ENCODE measurements at places on chromosomes 4 and X.

GRCh38 chrX:16589826-16590225, 60.1 kb upstream of the S100G start:
- H3K27ac ChIP-seq = no peak overlapping the region
- no peaks in the 10 kb centered on the region for H3K36me3 ChIP-seq
- DNase-seq = no peak
- H3K4me3 ChIP-seq = no peak overlapping the region

DNA sequence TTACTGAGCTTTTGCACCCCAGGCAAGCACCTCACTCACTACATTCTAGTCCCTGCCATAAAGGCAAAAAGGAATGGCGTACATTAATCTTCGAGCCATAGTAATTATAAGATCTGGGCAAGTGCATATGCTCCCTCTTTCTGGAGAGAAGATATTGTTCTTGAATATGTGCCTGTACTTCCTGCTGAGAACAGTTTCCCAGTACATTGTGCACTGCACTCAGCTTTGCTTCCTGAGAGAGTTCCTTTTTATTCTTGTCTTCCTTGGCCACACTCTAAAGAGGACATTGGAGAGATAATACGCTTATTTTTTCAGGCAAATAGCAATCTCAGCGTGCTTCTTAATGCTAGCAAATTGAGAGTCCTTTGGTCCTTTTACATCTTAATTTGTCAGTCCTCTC, 909.0 kb upstream of the PCDH10 start:
- no peak overlapping the region for H3K27ac ChIP-seq
- DNase-seq = peak; percentile 45

- no peaks in the 10 kb centered on the region for H3K36me3 ChIP-seq
- H3K27ac ChIP-seq = no peak overlapping the region
- H3K4me1 ChIP-seq = peaks cover 21% of the 10 kb centered on the region
- no peak overlapping the region for H3K4me3 ChIP-seq
- H3K27me3 ChIP-seq = peaks cover 32% of the 10 kb centered on the region
- no peak for DNase-seq
These were observed 208.5 kb upstream of the FAT1 start for GRCh38 chr4:186932196-186932595.

DNA sequence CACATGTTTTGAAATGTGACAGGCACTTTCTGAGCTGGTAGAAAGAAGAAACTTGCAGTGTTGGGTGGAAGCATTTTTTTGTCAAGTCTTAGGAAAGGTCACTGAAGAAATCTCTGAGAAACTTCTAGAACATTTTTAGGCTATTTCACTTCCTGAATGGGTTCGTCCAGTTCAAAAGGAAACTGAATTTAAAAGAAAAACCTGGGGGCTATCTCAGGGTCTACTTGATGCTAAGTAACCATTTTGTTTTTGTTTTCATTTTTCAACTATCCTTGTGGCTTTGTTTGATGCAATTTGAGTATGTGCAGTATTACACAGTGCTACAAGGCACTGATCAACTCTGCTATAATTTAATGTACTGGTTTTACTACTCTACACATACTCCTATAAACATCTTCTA, 34.0 kb upstream of the AMOT start:
- no peak overlapping the region for H3K27ac ChIP-seq
- H3K4me3 ChIP-seq = no peak overlapping the region
- no peaks in the 10 kb centered on the region for H3K27me3 ChIP-seq
- no peaks in the 10 kb centered on the region for H3K4me1 ChIP-seq
- DNase-seq = no peak

- no peak overlapping the region for H3K27ac ChIP-seq
- no peaks in the 10 kb centered on the region for H3K4me1 ChIP-seq
These were observed 436.2 kb downstream of the KCNIP4 start for GRCh38 chr4:21512353-21512752.

DNA sequence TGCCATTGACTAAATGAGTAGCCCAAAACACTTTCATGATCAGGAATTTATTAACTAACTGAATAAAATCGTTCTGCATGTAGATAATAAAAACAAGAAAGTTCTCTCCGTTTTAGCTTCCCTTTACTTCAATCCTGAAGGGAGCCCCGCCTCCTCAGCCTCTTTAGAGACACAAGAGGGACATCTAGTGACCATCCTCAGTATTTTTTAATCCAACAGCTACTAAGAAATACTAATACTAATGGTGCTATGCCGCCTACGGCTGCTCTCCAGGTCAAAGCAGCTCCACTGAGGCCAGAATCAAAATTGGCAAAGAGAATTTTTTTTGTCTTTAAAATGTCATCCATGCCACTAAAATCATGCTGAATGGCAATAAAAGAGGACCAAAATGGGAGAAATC, 3.2 kb upstream of the PCDH19 start:
- H3K4me3 ChIP-seq = no peak overlapping the region
- DNase-seq = peak; percentile 77
- no peak overlapping the region for H3K27ac ChIP-seq
- H3K27me3 ChIP-seq = peaks cover 42% of the 10 kb centered on the region

All from A673 (cell line).